Caco-2 (cell line): ENCODE measurements at places on chromosomes 5 and 9. TPM values are rescaled to one million over a fixed set of nuclear protein-coding genes. Genes with fewer than 3 reads are reported as not detected.

The GDA gene
- total RNA-seq: 3.1 and 3.5 TPM in 2 replicates

GRCh38 chr5:129836321-129836720 is 67.9 kb upstream of the CHSY3 start:
- no peak for DNase-seq

DNA sequence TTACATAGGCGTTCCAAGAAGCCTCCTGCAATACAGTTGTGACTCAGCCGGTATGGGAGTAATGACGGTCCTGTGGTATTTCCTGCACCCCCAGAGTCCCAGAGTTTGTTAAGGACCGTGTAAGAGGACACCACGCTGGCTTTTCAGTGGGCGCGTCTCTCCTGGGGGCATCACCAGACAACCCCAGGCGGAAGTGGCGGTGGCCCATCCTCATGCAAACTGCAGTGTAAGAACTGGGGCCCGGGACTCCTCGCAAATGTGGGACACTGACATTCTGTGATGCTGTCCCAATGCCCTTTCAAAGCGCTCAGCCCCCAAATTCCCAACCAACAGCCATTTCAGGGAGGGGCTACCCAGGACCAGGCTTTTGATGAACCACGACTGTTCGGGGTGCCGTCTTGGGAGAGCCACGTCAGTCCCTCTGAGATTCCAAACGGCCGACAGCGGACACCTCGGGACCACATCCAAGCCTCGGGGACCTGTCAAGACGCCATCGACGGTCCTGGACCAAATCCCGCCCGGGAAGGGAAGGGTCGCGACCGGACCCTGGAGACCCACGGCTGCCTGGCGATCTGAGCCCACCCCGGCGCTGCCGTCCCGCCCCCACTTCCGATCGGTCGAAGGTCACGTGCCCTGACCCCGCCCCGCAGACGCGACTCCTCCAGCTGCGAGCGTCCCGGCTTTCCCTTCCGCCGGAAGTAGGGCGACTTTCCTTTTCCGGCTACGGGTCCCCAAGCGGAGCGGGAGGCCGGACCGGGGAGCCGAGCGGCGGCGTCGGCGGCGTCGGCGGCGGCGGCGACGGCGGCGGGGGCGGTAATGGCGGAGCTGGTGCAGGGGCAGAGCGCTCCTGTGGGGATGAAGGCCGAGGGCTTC is at the start of gene FUBP3:
TSS of gene FUBP3 (plus strand) at position 713 of the 873 bp plus-strand sequence. CDS start at position 817, 104 bp downstream.
- peak; percentile 92 for DNase-seq

GRCh38 chr5:103477678-103478077 is 84.9 kb downstream of the NUDT12 start:
- no peak for DNase-seq

DNA sequence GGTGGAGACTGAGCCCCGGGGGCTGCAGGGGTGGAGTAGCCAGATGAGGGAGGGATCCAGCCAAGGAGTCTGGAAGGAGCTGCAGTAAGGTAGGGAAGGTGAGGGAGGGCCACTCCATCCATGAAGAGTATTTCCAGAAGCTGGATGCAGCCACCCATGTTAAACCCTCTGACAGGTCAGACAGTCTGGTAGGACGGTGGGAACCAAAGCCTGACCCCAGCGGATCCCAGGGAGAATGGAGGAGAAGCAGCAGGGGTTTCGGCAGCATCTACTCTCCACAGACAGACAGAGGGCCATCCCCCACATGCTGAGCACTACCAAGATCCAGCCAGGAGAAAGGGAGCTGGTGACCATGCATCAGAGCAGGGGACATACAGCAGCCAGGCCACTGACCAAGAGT is 22.5 kb upstream of the S1PR3 start:
- DNase-seq: no peak

The ZMYND19 gene
- total RNA-seq: 66.3 and 66.9 TPM in 2 replicates

GRCh38 chr5:123617561-123617960 is 105.6 kb downstream of the CSNK1G3 start:
- DNase-seq: no peak

GRCh38 chr9:137619240-137620047 is 639 bp downstream of the EHMT1 start:
- no peak for DNase-seq

The SPZ1 gene
- total RNA-seq: not detected in 2 replicates

- DNase-seq: no peak
These were observed 18.3 kb downstream of the SPINK9 start for GRCh38 chr5:148353634-148354033.

The HTR1A gene
- not detected in 2 replicates for total RNA-seq

DNA sequence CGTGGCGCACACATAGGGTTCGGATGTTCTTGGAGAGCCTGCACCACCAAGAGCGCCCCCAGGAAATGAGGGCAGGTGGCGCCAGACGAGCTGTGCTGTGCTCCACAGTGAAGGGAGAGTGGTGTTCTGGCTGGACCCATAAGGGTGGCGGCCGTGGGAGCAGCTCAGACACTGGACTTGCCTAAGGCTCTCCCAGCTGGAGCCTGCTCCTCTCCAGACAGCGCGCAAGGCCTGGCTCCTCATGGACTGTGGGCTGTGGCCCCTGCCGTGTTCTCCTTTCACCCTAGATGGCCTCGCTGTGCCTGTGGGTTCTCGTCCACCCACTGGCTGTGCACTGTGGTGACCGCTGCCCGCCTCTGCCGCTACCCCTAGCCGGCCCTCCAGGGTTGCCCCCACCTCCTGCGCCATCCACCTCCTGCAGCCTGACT is 92.9 kb downstream of the EHMT1 start:
- DNase-seq: no peak

DNA sequence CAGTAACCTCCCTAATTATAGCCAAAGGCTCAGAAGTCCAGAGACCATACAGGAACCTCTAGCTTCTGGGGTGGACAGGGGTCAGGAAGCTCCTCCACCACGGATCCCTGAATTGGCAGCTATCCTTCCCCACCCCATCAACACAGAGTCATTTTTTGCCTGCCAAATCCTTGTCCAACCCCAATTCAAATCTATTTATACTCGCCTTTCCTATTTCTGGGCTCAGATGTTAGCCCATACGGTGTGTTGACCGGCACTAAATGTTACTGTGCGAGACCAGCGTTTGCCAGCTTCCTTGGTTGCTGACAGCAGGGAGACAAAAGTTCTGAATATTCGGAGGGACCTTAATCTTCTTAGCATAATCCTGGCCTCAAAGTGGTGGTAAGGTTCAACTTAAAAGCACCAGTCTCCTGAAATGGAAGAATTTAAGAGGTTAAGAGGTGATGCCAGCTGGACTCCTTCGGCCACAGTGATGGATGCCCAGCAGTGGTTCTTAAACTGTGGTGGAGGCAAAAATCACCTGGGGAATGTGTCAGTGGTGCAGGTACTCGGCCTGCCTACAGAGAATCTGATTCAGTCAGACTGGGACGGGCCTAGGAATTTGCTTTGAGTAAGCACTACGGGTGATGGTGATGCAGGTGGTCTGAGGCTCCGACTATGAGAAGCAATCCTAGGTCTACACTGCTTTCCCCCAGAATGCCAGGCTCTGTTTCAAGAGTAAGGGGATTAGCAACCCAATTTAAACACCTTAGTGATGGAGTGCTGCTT is 204.8 kb upstream of the MEF2C start:
- DNase-seq: no peak

DNA sequence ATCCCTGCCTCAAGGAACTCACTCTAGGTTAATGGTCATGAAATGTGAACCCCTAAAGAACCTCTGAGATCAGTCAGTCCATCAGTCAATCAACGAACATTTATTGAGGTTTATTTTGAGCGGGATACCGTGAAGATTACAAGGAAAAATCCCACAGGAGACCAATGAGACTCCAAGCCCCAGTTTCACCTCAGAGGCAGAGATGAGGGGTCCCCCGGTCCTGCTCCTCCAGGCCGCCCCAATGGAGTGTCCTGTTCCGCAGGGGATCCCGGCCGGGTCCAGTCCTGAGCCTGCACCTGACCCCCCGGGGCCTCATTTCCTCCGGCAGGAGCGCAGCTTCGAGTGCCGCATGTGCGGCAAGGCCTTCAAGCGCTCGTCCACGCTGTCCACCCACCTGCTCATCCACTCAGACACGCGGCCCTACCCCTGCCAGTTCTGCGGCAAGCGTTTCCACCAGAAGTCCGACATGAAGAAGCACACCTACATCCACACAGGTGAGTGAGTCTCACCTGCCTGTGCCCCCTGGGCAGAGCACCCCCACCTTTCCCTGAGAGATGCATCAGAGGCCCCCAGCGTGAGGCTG is 11.0 kb downstream of the GFI1B start:
- no peak for DNase-seq

DNA sequence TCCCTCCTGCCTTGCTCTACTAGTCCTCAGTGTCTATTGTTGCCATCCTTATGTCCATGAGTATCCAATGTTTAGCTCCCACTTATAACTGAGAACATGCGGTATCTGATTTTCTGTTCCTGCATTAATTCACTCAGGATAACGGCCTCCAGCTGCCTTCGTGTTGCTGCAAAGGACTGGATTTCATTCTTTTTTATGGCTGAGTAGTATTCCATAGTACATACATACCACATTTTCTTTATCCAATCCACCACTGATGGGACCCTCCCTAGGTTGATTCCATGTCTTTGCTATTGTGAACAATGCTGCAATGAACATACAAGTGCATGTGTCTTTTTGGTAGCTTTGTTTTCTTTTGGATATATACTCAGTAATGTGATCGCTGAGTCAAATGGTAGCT is 50.4 kb downstream of the FNIP1 start:
- DNase-seq: no peak

The SPINK7 gene
- not detected in 2 replicates for total RNA-seq

- DNase-seq: no peak
These were observed 52.3 kb upstream of the MOCS2 start for GRCh38 chr5:53161876-53162275.

DNA sequence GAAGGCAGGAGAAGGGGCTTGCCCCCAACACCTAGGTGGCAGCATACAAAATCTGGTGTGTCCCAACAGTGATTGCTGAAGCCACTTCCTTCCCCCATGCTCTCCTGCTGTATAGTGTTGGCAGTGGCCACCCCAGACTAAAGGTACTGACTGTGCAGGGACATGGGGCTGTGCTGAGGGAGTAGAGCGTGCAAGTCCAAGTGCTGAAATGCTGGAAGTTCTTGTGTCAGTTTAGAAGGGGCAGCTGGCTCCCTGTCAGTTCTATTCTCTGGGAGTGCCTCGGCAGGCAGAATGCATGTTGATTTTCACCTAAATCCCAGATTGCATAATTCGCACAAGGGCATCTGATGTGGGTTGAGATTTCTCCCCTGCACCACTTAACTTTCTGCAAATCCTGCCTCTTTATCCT is 68.6 kb downstream of the GDNF start:
- no peak for DNase-seq

GRCh38 chr5:90644132-90644531 is 85.5 kb downstream of the ADGRV1 start:
- DNase-seq: no peak

GRCh38 chr5:11897781-11898180 is 6.5 kb downstream of the CTNND2 start:
- DNase-seq: no peak

DNA sequence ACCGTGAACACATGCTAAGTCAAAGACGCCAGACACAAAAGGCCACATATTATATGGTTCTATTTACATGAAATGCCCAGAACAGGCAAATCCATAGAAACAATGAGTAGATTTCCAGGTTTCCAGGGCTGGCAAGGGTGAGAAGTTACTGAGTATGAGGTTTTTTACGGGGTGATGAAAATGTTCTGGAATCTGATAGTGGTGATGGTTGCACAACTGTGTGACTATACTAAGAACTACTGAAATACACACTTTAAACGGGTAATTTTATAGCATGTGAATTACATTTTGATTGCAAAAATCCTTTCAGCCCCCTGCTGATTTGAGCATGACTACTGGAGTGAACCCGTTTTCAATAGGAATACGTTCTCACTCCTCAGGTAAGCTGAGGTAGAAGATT is 46.7 kb upstream of the TBC1D9B start:
- DNase-seq: no peak

GRCh38 chr9:82334286-82334685 is 345.7 kb downstream of the SPATA31D1 start:
- DNase-seq: no peak

The PCDHGB3 gene
- total RNA-seq: 0.54 and 0.60 TPM in 2 replicates
